ENCODE measurements at places on chromosomes 4 and X.

- no peak for DNase-seq
Measured at GRCh38 chr4:48102303-48102702, 31.7 kb downstream of the TXK start.

GRCh38 chr4:87219632-87220093 is 755 bp downstream of the KLHL8 start:
- DNase-seq, result no peak

- DNase-seq, result no peak
Measured at GRCh38 chrX:69014200-69014599, 151.1 kb downstream of the PJA1 start.

DNA sequence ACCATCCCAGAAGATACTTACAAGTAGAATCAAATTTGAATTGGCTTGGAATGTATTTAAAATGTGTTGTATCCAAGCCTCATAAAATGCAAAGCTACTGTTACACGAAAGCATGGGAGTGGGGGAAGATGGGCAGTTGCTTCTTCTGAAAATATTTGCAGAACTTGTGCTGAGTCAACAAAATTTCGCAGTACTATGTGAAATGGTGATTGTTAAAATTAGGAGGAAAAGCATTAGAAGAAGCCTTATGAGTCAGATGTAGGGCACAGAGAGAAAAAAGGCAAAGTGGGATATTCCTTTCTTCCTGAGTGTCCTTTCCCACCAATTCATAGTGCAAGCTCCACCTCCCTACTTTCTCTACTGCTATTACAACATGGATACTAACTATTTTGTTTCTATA is 332.7 kb downstream of the PRDM5 start:
- no peak for DNase-seq

- DNase-seq, result no peak
Measured at GRCh38 chr4:103089481-103089880, 10.2 kb downstream of the BDH2 start.

GRCh38 chr4:144300616-144301015 is 160.1 kb upstream of the GYPA start:
- DNase-seq, result no peak

- no peak for DNase-seq
Measured at GRCh38 chrX:13565511-13565910, 3.9 kb upstream of the EGFL6 start.

DNA sequence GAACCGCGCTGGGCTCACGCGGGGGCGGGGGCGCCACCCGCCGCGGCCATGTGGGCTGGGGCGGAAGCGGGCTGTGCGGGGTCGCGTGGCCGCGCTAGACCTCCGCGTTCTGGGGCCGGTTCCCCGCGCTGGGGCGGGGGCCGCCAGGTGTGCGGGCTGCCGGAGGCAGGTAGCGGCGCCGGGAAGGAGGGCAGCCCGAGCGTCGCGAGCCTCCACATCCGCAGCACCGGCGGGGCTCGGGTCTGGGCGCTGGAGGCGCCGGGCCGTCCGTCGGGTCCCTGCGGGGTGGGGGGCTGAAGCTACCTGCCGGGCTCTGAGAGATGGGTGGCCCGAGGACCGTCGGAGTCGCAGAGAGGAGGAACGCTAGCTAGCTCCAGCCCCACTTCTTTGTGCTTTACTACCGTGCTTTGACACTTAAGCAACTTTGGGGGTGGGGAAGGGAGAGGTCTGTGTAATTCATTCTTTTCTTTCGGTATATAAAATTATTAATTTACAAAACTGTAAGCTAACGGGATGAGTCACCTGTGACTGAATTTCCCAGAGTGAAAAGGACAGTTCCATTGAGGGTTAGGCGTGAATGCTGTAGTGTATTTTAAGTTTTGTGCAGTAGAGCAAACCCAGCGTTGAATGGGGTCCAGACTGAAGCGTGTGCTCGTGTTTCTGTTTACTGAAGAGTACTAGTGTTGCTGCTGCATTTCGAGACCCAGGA is 689 bp downstream of the METAP1 start:
- DNase-seq, result no peak

GRCh38 chrX:82658492-82658891 is 849.6 kb upstream of the POU3F4 start:
- no peak for DNase-seq

GRCh38 chr4:186551849-186552248 is 3.5 kb downstream of the MTNR1A start:
- no peak for DNase-seq

GRCh38 chrX:20515841-20516461 is 249.2 kb upstream of the RPS6KA3 start:
- no peak for DNase-seq

- no peak for DNase-seq
Measured at GRCh38 chrX:78074088-78074487, 30.0 kb upstream of the PGK1 start.

GRCh38 chrX:147902270-147902669 is 9.4 kb upstream of the FMR1 start:
- DNase-seq, result no peak

DNA sequence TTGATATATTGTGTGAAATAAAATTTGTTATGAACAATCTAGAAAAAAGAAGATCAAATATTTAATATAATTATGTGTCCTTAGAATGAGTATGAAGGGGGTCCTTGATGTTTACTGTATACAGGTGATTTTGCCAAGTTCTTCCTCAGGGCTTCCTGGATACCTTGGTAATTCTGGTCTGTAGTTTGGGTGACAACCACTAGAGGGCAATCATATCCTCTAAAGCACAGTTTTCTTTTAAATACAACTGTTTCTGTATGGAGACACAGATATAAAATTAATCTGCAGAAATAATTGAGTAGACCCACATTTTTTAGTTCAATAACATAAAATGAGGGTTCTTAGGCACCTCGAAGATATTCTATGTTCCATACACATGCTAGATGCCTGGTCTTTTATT is 157.7 kb downstream of the SPANXN1 start:
- DNase-seq, result no peak

DNA sequence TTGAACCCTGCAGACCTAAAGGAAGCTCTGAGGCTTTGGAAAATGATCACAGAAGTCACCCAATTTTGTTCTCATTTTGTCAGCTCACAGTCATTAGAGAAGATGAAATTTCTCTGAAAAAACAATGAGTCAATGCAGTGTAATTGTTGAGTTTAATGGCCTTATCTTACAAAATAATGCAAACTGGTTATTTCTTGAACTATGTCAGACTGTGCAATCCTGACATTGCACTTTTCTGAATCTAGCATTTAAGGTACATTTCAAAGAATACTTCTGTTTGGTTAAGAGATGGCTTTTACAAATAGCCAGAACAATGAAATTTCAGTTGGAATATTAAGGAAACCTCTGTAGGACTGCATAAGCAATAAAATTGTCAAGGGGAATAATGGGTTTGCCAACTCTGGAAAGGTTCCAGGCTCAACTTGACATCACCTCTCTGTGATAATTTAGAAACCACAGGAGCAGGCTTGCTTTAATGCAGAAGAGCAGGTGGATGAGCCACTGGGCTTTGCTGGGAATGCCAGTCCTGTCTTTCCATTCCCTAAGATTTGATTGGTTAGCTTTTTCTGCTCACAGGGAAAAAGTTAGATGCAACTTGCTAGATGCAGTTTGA is 222.8 kb downstream of the FRMPD4 start:
- DNase-seq, result no peak

- no peak for DNase-seq
Measured at GRCh38 chr4:6893449-6894085, 16.1 kb upstream of the TBC1D14 start.

GRCh38 chrX:117532339-117532738 is 584.3 kb downstream of the KLHL13 start:
- no peak for DNase-seq

DNA sequence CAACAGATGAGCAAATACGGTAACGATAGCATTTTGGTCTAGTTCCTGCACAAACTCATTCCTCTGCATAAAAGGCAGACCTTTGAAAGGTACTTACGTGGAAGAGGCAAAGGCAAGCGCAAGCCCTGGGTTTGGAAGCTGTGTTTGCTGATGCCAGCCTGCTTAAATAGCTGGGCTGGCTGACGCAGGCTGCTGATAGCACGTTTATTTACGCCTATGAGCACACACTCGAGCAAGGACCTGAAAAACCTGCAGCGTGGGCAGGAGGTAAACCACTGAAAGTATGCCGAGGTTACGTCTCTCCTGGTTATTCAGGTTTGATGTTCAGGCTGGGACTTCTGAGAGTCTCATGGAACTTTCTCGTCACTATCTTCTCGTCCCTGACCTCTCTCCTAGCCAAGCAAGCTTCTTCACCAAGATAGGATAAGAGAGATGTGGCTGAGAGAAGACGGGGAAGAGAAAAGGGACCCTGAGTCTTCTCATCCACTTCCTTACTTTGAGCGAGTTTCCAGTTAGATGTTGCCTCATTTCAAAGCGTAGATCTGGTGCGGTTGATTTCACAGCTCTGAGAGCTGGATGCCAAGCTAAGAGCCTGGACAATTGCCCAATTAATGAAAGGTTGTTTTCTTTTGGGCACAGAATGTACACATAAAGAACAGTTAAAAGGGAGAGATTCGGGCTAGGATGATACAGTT is at the start of gene HOPX:
TSS of gene HOPX (minus strand) at position 139 of the 695 bp plus-strand sequence. CDS start 23,480 bp downstream, outside the sequence.
- DNase-seq, result no peak

- no peak for DNase-seq
Measured at GRCh38 chr4:76074993-76075600, 588 bp downstream of the ART3 start.

DNA sequence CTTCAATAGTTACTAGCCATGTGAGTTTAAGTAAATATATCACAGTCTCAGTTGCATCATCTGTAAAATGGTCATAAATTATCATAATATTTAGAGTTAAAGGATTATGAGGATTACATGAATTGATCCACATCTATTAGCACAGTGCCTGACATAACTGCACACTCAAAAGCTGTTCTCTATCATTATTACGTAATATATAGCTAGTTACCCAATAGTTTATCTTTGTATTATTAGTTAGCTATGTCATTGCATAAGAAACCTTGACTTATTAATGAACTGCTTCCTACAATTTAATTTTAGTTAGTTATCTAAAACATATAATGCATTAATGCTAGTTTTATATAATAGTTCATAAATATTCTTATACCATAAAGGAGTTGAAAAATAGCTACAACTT is 1076.9 kb upstream of the GRID2 start:
- DNase-seq, result no peak

GRCh38 chr4:109760682-109761081 is 30.8 kb upstream of the PLA2G12A start:
- DNase-seq, result no peak

GRCh38 chr4:183300655-183301054 is 19.4 kb downstream of the CLDN22 start:
- no peak for DNase-seq

- DNase-seq, result no peak
Measured at GRCh38 chr4:8392591-8393190, 47.8 kb downstream of the ACOX3 start.
